Prostate gland (tissue), 2 donors: ENCODE measurements at places on chromosomes 2 and 18. TPM values are rescaled to one million over a fixed set of nuclear protein-coding genes. Genes with fewer than 3 reads are reported as not detected.

GRCh38 chr2:43050866-43051265 is 175.5 kb downstream of the ZFP36L2 start:
- no peak overlapping the region for H3K4me3 ChIP-seq
- H3K27ac ChIP-seq, result no peak overlapping the region
- no peaks in the 10 kb centered on the region for H3K27me3 ChIP-seq
- DNase-seq, result no peak
- H3K4me1 ChIP-seq, result no peaks in the 10 kb centered on the region

- no peaks in the 10 kb centered on the region for H3K27me3 ChIP-seq
- no peaks in the 10 kb centered on the region for H3K4me1 ChIP-seq
- H3K4me3 ChIP-seq, result peak overlapping the region; percentile 68
- no peak for DNase-seq
These were observed 822 bp upstream of the GPD2 start for GRCh38 chr2:156435396-156435717.

- no peaks in the 10 kb centered on the region for H3K36me3 ChIP-seq
- peaks cover 2% of the 10 kb centered on the region for H3K4me1 ChIP-seq
- H3K27ac ChIP-seq, result no peak overlapping the region
- H3K27me3 ChIP-seq, result no peaks in the 10 kb centered on the region
These were observed 16.5 kb upstream of the SLC16A14 start for GRCh38 chr2:230085201-230085600.

DNA sequence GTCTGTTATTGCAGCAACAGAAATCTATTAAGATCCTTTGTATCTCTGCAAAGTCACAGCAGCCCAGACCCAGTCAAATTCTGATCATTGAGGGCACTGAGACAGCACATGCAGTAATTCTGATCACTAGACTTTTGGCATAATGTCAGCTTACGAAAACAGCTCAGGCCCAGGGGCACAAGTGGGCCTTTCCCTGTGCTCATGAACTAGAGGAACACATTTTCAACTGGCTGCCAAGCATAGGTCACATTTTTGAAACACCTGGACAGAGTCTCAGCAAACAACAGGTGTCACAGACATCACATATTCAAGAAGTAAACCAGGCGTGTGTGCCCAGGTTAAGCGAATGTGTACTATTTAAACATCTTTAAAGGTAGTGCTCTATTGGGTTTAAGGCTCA is 13.7 kb downstream of the DOCK10 start:
- H3K4me3 ChIP-seq, result no peak overlapping the region
- H3K36me3 ChIP-seq, result no peaks in the 10 kb centered on the region
- H3K4me1 ChIP-seq, result no peaks in the 10 kb centered on the region
- DNase-seq, result no peak
- H3K27ac ChIP-seq, result no peak overlapping the region

DNA sequence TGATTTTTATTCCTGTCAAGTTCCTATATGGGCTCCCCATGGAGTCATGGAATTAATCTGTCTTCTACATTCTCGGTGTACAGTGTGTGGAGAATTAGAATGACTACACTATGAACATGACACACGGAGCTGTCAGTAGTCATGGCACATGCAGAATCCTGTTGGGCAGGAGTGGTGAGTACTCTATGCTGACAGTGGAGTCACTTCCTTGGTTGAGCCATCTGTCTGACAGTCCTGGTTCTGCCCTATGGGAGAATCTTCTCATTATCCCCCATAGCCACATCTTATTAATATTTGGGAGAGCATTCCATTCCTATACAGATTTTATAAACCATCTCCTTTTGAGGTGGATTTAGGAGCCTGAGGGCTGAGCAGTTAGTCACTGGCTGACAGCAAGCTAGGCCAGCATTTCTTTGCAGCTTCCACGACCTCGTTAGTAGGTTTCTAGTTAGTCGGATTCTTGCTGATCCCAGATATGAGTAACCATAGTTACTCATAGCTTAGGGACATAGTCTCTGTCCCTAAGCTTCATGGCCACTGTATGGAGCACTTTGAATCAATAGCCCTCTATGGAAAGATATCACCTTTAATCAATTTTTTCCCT is 90.6 kb downstream of the MDH1 start:
- H3K27me3 ChIP-seq, result no peaks in the 10 kb centered on the region
- no peaks in the 10 kb centered on the region for H3K4me1 ChIP-seq
- H3K27ac ChIP-seq, result no peak overlapping the region
- no peak for DNase-seq
- H3K36me3 ChIP-seq, result no peaks in the 10 kb centered on the region
- no peak overlapping the region for H3K4me3 ChIP-seq

- no peak overlapping the region for H3K27ac ChIP-seq
- DNase-seq, result no peak
- no peak overlapping the region for H3K4me3 ChIP-seq
- no peaks in the 10 kb centered on the region for H3K36me3 ChIP-seq
- no peaks in the 10 kb centered on the region for H3K27me3 ChIP-seq
- peaks cover 3% of the 10 kb centered on the region for H3K4me1 ChIP-seq
These were observed 450.2 kb upstream of the KLHL29 start for GRCh38 chr2:22934747-22935146.

DNA sequence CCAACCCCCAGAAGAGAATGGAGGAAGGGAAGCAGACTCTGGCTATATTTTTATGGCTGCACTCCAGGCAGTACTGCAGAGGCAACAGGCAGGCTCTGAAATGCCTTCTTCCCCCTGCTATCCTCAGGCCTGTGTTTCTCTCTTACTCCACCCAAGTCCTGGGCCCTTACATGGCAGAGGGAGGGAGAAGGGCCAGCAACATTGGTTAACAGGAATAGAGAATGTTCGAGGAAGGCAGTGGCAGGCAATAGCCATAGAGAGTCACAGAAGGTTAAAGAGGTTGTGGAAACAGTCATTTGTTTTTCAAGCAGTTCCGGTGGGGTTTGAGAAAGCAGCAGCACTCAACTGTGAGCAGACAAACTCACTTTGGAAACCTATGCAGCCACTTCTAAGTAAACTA is 15.1 kb upstream of the DARS1 start:
- no peaks in the 10 kb centered on the region for H3K36me3 ChIP-seq
- no peaks in the 10 kb centered on the region for H3K27me3 ChIP-seq
- no peaks in the 10 kb centered on the region for H3K4me1 ChIP-seq
- no peak for DNase-seq
- H3K27ac ChIP-seq, result no peak overlapping the region
- H3K4me3 ChIP-seq, result no peak overlapping the region

- peaks cover 3% of the 10 kb centered on the region for H3K4me1 ChIP-seq
- no peaks in the 10 kb centered on the region for H3K27me3 ChIP-seq
- H3K4me3 ChIP-seq, result no peak overlapping the region
- DNase-seq, result no peak
- no peaks in the 10 kb centered on the region for H3K36me3 ChIP-seq
- H3K27ac ChIP-seq, result no peak overlapping the region
These were observed 30.0 kb downstream of the PPP3R1 start for GRCh38 chr2:68222287-68222686.

- no peaks in the 10 kb centered on the region for H3K4me1 ChIP-seq
- no peak overlapping the region for H3K4me3 ChIP-seq
- DNase-seq, result peak; percentile 53
- H3K27ac ChIP-seq, result no peak overlapping the region
- H3K27me3 ChIP-seq, result no peaks in the 10 kb centered on the region
These were observed 19.2 kb downstream of the E2F6 start for GRCh38 chr2:11446733-11447248.

DNA sequence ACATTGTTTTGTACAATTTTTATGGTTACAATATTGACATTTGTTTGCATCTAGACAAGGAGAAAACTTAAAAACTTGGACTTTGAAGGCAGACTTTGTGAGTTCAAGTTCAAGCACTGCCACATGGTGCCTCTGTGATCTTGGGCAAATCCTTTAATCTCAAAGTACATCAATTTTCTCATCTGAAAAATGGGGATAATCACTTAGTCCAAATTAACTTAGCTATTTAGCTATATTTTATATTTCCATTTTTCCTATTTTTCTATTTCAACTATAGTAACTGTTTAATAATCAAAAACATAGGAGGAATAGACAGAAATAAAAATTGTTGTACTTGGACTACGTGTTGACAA is 38.7 kb downstream of the IL1R2 start:
- H3K36me3 ChIP-seq, result no peaks in the 10 kb centered on the region
- no peaks in the 10 kb centered on the region for H3K27me3 ChIP-seq
- H3K4me1 ChIP-seq, result peaks cover 5% of the 10 kb centered on the region

DNA sequence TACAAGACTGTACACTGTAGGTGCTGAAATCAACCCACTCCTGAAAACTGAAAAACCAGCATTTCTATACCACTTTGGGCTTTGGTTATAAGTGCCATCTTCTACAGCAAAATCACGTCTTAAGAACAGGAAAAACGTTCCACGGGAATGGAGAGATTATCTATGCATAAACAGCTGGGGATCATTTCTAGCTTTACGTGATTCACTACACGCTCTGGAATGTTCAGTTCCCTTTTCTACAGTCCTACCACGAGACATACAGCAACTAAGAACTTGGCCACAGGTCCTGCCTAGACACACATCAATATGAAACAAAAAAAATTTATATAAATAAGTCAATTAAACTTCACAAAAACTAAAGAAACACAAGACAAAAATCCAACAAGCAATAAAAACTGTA is 3.6 kb downstream of the CXCR4 start:
- DNase-seq, result no peak
- H3K27ac ChIP-seq, result no peak overlapping the region
- no peaks in the 10 kb centered on the region for H3K36me3 ChIP-seq
- H3K27me3 ChIP-seq, result no peaks in the 10 kb centered on the region
- H3K4me1 ChIP-seq, result peaks cover 5% of the 10 kb centered on the region

- no peak overlapping the region for H3K27ac ChIP-seq
- H3K4me3 ChIP-seq, result no peak overlapping the region
- H3K36me3 ChIP-seq, result no peaks in the 10 kb centered on the region
- H3K4me1 ChIP-seq, result no peaks in the 10 kb centered on the region
- no peaks in the 10 kb centered on the region for H3K27me3 ChIP-seq
These were observed 35.2 kb downstream of the SLC40A1 start for GRCh38 chr2:189545418-189545817.

DNA sequence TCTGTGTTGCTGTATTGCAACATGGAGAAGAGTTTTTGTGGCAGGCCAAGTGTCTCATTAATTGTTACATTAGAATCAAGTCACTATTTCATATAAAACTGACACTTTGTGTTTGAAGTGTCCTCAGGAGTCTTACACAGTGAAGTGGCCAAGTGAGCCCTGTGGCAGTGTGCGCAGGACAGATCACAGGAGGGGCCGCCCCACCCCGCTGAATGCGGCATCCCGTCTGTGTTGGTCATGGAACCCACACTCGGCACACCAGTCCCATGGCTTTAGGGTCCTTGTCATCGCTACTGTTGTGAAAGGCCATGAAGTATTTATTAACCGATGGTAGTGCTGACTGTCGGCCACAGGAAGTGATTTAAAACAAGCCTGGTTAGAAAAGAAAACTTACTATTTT is 144.7 kb upstream of the NFATC1 start:
- no peak overlapping the region for H3K27ac ChIP-seq
- DNase-seq, result no peak
- H3K27me3 ChIP-seq, result no peaks in the 10 kb centered on the region
- no peak overlapping the region for H3K4me3 ChIP-seq

DNA sequence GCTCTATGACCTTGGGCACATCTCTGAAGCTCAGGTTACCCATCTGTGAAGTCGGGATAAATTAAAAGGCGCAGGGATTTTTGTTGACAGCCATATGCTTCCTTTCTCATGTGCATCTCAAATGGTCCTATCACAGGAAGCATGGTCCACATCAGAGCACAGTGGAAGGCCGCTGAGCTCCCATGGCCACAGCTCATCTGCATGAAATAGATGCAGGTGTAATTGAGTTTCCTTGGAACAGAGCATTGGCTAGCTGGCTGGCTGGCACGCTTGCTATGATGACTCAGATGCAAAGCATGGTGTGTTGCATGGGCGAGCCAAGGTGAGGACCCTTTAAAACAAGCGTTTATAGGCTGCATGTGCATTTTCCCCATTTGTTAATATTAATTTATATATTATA is 79.3 kb downstream of the TXNL1 start:
- H3K4me1 ChIP-seq, result no peaks in the 10 kb centered on the region
- no peaks in the 10 kb centered on the region for H3K36me3 ChIP-seq
- no peaks in the 10 kb centered on the region for H3K27me3 ChIP-seq
- no peak overlapping the region for H3K4me3 ChIP-seq
- no peak overlapping the region for H3K27ac ChIP-seq
- no peak for DNase-seq

DNA sequence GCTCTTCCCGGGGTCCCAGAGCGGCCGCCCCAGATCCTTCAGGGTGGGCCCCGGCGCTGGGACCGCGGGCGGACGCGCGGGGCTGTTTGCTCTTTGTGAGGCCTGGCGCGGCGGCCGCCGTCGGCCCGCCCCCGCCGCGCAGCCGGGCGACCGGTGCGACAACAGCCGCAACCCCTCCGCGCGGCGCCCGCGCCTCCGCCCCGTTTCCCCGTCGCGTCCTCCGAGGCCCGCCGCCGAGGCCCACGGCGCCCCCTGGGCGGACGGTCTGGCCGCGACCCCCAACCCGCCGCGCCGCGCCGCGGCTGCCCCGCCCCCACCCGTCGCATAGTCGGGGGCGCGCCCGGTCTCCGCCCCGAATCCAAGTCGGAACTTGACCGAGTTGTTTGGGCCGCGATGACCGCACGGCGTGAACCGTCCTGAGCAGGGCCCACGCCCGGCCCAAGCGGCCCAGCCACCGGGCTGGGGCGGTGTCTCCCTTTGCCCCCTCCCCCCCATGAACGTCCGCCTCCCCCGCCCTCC is 448 bp downstream of the YPEL5 start:
- no peaks in the 10 kb centered on the region for H3K27me3 ChIP-seq
- H3K27ac ChIP-seq, result peak overlapping the region; percentile 99
- H3K4me1 ChIP-seq, result peaks cover 9% of the 10 kb centered on the region
- peak overlapping the region; percentile 99 for H3K4me3 ChIP-seq
- H3K36me3 ChIP-seq, result no peaks in the 10 kb centered on the region

DNA sequence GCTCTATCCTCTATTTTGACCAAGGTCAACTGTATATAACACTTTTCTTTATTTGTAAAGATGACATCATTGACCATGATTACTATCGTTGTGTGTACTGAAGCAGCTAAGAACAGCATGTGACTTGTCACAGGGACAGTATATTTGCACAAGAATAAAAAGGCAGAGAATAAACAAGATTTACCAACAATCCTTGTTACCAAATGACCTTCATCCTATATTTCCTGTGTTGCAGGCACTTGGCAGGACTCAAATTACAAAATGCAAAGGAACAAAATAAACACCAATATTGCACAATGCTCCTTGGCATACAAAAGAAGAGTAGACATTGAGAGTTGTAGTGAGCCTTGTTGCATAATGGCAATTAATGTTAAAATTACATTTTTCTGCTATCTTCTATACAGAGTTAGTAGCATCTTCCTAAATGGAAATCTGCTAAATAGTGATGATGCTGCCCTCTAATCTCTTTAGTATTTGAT is 61.8 kb downstream of the RFTN2 start:
- H3K27ac ChIP-seq, result no peak overlapping the region
- DNase-seq, result peak; percentile 45
- H3K4me3 ChIP-seq, result no peak overlapping the region
- H3K36me3 ChIP-seq, result no peaks in the 10 kb centered on the region

DNA sequence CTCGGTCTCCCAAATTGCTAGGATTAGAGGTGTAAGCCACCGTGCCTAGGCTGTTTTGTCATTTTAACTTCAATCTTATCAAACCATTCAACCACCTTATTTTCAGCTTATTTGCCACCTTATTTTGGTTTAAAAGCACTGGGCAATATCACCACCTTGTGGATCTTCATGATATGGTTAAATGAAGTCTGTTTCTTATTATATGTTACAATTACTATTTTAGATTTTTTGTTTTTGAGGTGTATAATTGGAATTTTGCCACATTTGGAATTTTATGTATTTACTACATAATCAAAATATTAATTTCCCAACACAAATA is 43.8 kb upstream of the SCN9A start:
- no peaks in the 10 kb centered on the region for H3K4me1 ChIP-seq
- DNase-seq, result no peak
- no peaks in the 10 kb centered on the region for H3K36me3 ChIP-seq

HOXD8 gene
- 30.8 TPM for total RNA-seq

KCNG2 gene
- total RNA-seq, result not detected

PLB1 gene
- total RNA-seq, result 7.4 TPM

CCDC93 gene
- 9.6 TPM for total RNA-seq

CHRNG gene
- total RNA-seq, result not detected
